AG04450 (cell line): ENCODE measurements at places on chromosomes 3 and 15.

- DNase-seq: no peak
Observed at GRCh38 chr15:93035953-93036810, 52.8 kb downstream of the RGMA start.

DNA sequence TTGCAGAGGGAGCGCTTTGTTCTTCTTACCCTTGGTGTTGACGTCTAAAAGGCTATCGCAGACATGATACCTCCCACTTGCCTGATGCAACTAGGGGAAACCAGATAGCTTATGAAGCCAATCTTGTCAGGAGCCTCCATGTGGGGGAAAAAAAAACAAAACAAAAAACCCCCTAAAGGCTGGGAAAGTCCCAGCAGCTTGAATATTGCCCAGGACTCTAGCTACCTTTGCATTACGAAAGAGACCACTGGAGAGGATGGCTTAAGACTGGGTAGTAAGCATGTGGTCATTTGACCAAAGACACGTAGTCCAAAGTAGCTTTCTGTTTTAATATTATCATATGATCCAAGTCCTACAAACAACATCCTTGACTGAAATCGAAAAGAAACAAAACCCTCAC lies 120.7 kb upstream of the WNT5A start:
- no peak for DNase-seq

GRCh38 chr3:24457719-24458118 lies 36.9 kb downstream of the THRB start:
- no peak for DNase-seq

DNA sequence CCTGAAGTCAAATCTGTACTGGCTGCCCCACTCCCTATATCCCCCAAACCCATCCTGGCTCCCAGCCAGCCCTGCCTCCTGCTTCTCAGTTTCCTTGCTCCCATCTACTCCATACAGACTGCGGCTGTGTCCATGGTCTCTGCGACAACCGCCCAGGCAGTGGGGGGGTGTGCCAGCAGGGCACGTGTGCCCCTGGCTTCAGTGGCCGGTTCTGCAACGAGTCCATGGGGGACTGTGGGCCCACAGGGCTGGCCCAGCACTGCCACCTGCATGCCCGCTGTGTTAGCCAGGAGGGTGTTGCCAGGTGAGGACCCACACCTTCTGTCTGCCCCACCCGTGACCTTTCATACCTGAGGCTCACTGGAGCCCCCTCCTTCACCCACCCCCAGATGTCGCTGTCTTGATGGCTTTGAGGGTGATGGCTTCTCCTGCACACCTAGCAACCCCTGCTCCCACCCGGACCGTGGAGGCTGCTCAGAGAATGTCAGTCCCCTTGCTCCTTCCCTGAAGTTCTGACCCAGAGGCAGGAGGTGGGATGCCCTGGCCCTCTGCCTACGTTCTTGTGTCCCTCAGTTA lies 14.7 kb downstream of the STAB1 start:
- no peak for DNase-seq

GRCh38 chr3:39960515-39961191 lies 151.2 kb downstream of the MYRIP start:
- no peak for DNase-seq

DNA sequence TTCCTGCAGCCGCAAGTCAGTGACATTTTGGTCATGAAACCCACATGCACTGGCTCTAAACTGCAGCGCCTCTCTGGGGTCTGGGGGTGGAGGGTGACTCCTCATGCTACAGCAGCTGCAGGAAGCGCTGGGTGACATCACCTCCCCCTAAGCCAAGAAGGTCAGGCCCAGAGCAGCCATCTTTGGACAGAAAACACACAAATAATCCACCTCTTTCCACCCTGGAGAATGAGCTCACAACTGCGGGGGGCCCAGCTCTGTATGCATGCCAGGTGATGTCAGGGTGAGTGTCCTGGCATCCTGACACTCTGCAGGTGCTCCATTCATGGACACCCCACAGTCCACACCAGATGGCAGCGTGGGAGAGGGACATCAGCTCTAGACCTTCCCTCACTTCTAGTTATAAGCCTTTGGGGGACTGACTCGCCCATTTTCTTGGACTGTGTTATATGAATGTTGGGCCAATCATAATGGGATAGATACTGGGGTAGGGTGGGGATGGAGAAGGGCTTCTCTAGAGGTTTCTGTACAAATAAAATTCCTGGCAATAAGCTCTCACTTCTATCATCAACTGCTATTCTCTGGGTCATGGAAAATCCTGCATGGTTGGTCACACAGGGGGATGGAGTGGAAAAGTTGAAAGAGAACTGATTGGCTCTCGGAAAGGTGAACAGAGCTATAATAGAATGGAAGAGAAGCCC lies 70.7 kb upstream of the THBS1 start:
- DNase-seq: no peak

- DNase-seq: no peak
Observed at GRCh38 chr3:159950156-159950898, 38.3 kb upstream of the IL12A start.

- no peak for DNase-seq
Observed at GRCh38 chr15:61743345-61743909, 316.8 kb downstream of the VPS13C start.

GRCh38 chr3:161567577-161568361 lies 71.2 kb downstream of the OTOL1 start:
- DNase-seq: no peak

DNA sequence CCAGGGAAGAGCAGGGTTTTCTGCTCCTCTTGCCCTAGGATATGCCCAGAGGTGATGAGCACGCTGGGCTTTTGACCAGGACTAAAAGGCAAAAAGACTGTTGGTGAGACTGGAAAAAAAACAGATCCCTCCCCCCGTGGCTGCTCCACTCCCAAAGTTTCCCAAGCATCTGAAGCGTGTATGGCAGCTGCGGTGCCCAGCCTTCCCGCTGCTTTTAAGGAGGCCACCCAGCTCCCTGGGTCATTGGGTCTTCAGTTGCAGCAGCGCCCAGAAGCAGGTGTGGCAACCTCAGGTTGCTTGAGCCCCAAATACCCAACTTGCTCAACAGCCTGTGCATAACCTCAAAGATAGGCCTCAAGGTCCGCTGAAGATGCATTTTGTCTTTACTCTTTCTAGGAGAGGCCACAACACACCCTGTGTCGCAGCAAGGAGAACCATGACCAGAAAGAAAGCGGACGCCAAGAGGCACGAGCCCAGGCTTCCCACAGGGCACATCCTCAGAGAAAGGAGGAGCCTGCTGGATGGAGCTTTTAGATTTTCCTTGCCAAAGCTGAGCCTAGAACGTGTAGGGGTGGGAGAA lies 2.0 kb downstream of the SRGAP3 start:
- DNase-seq: no peak

DNA sequence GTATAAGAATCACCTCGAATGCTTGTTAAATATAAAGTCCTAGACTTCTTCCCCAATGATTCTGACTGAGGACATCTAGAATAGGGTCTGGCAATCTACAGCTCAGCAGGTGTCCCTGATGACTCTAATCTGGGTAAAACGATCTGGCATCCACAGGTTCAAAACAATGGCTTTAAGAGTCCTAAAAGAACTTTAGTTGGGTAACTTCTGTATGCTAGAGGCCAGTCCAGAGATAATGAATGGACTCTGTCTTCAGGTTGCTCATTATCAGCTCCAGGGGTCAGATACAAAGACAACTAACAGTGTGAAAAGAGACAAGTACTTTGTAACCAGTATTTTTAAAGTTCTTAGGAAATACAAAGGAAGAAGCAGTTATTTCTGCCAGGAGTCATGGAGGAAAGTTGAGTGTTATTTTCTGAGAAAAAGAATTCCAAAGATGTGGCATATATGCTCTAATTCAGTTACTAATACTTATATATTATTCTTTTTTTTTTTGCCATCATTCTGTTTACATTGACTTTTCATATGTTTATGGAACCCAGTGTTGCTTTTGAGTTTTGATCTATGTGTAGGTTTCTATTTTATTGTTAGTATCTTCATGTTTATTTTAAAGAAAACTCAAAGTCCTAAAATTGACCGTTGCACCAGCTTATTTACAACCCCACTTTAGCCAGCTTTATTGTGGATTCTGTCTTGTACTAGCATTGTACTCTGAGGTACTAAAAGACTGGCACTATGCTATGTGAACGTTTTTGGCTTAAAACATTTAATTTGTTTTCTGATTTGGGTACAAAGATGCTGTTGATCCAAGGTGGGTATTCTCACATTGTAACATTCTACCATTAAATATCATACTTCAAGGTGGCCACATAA lies 3.1 kb upstream of the GPR15 start:
- DNase-seq: no peak

GRCh38 chr15:33310481-33311311 lies at the start of gene RYR3:
Gene RYR3, plus strand, starts transcription at chr15:33310967. Its CDS starts 79 bp downstream, at chr15:33311046.
- DNase-seq: no peak

GRCh38 chr15:41853831-41854230 lies 15.2 kb downstream of the PLA2G4B start:
- no peak for DNase-seq

DNA sequence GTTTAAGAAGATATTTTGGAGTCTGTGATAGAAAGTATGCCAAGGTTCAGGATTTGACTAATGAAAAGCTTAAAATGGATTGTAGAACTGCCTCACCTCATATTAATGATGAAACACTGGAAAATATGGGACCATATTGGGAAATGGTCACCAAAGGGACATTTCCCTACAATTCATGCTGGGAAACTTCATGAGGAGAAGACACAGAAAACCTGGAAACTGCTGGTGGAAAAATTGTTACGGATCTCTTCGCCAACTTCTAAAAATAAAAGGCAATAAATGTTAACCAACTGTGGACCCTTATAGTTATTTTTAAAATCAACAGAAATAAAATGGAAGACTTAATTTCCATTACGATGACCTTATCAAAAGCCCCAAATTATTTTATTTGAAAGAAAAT lies 97.6 kb upstream of the FRMD4B start:
- no peak for DNase-seq

- no peak for DNase-seq
Observed at GRCh38 chr3:141152130-141152529, 79.5 kb upstream of the PXYLP1 start.

GRCh38 chr3:22441711-22442110 lies 690.7 kb upstream of the ZNF385D start:
- no peak for DNase-seq

- DNase-seq: no peak
Observed at GRCh38 chr3:111592143-111592542, 3.0 kb downstream of the ZBED2 start.

DNA sequence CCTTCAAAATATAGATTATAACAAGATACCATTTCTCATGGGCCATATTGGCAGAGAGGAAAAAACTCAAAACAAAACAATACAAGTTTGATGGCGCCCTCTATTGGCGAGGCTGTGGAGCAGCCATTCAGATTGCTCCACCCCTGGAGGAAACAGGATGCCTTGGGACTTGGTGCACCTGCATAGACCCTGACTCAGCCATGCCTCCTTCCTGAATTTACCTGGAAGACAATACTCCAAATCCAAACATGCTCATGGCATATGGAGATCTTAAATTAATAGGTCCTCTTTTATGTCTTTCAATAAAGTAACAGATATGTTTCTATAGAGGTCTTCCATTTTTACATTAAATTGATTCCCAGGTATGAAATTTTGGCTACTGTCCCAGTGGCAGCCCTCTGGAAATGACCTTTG lies 90.0 kb downstream of the APBA2 start:
- DNase-seq: no peak

DNA sequence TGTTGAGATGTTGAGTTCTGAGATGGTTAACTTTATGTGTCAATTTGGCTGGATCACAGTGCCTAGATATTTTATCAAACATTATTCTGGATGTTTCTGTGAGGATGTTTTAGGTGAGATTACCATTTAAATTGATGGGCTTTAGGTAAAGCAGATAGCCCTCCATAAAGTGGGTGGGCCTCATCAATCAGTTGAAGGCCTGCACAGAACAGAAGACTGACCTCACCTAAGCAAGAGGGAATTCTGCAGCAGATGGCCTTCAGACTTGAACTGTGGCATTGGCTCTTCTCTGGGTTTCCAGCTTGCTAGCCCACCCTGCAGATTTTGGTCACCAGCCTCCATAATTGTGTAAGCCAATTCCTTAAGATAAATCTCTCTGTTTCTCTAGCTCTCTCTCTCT lies 260.4 kb upstream of the VEPH1 start:
- no peak for DNase-seq

- DNase-seq: no peak
Observed at GRCh38 chr3:187902936-187903335, 157.7 kb upstream of the BCL6 start.

- no peak for DNase-seq
Observed at GRCh38 chr15:64751464-64751863, 23.9 kb downstream of the RBPMS2 start.

DNA sequence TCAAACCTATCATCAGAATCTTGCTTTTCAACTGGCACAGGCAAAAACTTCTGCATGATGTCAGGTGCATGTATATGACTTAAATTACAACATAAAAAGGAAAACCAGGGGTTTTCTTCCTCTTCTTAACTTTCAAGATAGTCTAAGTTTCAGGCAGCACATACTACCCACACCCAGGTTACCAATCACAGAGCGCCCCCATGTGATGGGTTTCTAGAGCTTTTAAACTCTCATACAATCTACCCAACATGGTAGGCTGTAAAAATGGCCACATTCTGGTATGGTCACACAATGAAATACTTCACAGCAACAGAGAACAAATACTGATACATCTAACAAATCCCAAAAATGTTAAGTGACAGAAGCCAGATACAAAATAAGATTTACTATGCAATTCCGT lies 7.4 kb downstream of the MESD start:
- no peak for DNase-seq

DNA sequence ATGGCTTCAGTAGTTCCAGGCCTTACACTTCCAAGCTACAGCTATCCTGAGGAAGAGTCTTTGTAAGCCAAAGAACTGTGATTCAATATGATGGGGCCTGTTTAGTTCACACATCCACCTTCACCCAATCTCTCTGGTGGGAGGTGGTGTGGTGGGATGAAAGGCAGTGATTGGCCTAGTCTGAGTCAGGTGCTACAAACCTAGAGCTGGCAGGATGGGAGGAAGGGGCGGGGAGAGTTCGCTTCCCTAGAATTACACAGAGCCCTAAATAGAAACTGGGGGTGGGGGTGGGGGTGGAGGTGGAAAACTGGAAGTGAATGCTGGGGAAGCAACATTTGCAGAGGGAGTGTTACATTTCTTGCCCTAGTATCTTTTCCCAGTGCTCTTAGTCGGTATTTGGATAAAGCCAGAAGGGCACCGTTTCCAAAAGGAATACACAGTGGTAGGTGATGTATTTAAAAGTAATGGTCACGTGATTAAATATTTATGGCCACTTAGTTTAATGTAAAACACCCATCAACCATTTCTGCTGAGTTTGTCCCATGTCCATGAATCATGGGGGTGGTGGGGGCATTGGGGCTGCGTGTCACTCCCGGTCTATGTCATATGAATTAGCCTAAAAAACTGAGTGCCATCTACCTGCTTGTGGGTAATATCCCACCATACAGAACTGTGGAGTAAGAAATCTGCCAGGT lies 247.6 kb upstream of the PROK2 start:
- DNase-seq: no peak

- no peak for DNase-seq
Observed at GRCh38 chr3:56812754-56813652, 11.3 kb upstream of the ARHGEF3 start.

GRCh38 chr15:92620991-92621390 lies 34.6 kb downstream of the FAM174B start:
- DNase-seq: no peak

- DNase-seq: peak; percentile 32
Observed at GRCh38 chr3:28916713-28917499, 364.0 kb upstream of the RBMS3 start.
